ENCODE measurements at places on chromosomes 16 and 17. TPM values are rescaled to one million over a fixed set of nuclear protein-coding genes. Genes with fewer than 3 reads are reported as not detected.
A peak's percentile ranks its signal among the peaks of the same experiment; 100 is the strongest.

- H3K4me1 ChIP-seq = no peaks in the 10 kb centered on the region
- peaks cover 26% of the 10 kb centered on the region for H3K36me3 ChIP-seq
- peaks cover 23% of the 10 kb centered on the region for H3K27me3 ChIP-seq
- H3K27ac ChIP-seq = peak overlapping the region; percentile 68
Measured at GRCh38 chr17:40122999-40123810, 1.4 kb downstream of the MSL1 start.

TP53TG3B gene
- total RNA-seq = not detected

ETV4 gene
- 83.0 TPM for total RNA-seq

TEDC2 gene
- 56.8 TPM for total RNA-seq
